ENCODE measurements at places on chromosomes 4 and X.

DNA sequence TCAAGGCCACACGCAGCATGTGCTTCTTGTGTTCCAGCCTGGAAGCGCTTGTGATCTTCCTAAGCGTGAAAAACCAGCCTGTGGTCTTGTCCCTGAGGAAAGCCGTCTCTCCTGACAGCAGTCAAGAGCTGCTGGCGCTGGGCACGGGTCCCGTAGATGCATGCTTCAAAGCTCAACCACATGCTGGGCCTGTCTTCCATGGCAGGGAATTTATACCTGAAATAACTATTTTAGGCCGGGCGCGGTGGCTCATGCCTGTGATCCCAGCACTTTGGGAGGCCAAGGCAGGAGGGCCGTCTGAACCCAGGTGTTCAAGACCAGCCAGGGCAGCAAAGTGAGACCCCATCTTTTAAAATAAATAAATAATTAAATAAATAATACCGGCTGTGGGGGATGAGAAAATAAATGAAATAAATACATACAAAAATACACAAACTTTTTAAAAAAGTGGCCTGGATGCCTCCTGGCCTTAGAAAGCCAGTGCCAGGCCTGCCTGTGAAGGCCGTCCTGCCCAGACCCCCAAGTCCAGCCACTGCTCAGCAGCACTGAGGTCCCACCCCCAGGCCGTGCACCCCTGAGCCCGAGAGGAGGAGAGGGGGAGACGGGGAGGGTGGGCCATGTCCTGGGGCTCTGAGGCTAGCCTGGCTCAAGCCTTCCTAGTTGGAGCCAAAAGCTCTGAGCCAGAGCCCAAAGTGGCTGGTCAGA lies 10.4 kb downstream of the LRPAP1 start:
- no peak for DNase-seq

DNA sequence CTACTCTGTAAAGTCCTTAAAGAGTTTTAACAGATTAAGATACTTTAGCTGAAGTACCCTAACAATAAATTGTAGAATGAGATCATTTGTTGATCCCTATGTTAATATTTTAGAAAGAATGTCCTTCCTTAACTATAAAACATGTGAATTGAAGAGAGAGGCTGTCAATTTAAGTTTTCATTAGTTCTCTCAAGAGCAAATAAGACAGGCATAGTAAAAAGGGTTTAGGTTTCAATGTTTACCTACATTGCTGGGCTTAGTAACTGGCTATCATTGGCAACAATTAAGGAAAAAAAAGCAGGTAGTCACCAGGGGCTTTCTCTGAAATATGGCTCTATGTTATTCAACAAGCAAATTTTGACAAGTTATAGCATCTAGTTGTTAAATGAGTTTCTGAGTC lies 91.5 kb downstream of the ATRX start:
- no peak for DNase-seq

DNA sequence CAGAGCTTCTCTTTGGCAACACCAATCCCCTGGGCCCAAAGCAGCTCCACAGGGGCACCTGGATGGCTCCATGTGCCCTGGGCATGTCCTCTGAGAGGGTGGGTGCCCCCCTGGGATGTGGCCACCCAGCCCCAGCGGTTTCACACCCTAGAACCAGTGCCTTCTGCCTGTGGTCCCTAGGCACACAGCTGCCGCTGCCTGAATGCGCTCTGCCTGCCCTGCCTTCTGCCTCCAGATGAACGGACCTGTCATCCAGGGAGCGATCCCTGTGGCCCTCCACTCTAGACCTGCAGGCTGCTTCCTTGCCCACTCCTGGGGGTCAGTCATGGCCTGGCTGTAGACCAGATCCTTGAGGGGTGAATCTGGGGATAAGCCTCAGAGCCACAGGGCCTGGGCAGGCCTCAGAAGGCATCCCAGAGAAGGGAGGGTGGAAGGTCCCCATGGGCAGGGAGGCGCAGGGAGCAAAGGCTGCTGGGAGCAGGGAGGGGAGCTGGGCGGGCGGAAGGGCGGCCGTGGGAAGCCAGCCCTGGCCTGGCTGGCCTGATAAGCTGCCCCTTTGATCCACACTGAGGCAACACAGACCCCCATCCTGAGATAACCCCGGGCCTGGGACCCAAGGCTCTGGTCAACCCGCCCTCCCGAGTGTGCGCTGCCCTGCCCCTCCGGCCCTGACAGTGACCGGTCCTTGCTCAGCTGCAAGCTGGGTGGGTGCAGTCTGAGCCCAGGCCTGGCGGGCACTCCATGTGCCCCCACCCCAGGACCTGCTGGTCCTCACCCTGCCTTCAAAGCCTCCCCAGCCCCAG lies 8.1 kb upstream of the FGFR3 start:
- DNase-seq: no peak

DNA sequence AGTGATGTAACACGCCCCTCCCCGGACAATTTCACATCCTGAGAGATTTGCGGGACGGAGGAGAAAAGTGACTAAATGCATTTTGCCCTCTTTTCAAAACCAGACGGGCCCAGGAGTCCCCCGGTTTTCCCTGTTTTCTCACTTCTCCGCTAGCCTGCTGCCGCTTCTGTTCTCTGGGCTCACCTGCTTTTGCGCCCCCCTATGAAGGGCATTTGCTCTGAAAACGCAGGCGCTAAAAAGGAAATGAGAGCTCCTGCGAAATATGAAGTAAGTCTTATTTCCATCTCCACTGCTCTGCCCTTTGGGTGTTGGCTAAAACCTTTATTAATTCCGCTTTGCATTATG lies 613 bp upstream of the TMEM47 start:
- peak; percentile 2 for DNase-seq

GRCh38 chr4:17366496-17366895 lies 145.4 kb downstream of the QDPR start:
- no peak for DNase-seq

Measured in endothelial cell (in vitro differentiated cells).